ENCODE measurements at places on chromosomes 6 and 20. TPM values are rescaled to one million over a fixed set of nuclear protein-coding genes. Genes with fewer than 3 reads are reported as not detected.

- H3K36me3 ChIP-seq, result no peaks in the 10 kb centered on the region
- no peaks in the 10 kb centered on the region for H3K27me3 ChIP-seq
- peak; percentile 50 for DNase-seq
- H3K4me3 ChIP-seq, result no peak overlapping the region
- peaks cover 2% of the 10 kb centered on the region for H3K4me1 ChIP-seq
These were observed 31.7 kb upstream of the RAB22A start for GRCh38 chr20:58277578-58278472.

DNA sequence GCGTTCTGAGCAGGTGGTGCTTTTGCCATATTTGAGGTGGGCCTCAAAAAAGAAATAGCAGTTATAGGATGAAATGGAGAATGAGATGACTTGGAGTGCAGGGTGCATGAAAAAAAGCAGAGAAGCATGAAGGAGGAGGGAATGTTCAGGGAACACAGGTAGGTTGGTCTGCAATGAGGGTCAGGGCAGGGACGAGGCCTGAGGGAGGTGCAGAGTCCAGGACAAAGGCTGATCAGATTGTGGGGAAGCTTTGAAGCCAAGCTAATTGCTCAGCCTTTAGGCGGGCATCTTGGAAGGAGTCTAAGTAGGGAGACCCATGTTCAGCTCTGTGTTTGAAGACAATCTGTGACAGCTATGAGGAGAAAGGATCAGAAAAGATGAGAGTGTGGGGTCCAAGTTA is 12.0 kb downstream of the TRAM2 start:
- DNase-seq, result no peak
- H3K27ac ChIP-seq, result no peak overlapping the region
- H3K36me3 ChIP-seq, result no peaks in the 10 kb centered on the region
- H3K27me3 ChIP-seq, result no peaks in the 10 kb centered on the region

- H3K27ac ChIP-seq, result no peak overlapping the region
- H3K36me3 ChIP-seq, result peaks cover 1% of the 10 kb centered on the region
- H3K4me3 ChIP-seq, result no peak overlapping the region
- DNase-seq, result peak; percentile 66
- no peaks in the 10 kb centered on the region for H3K27me3 ChIP-seq
- H3K4me1 ChIP-seq, result no peaks in the 10 kb centered on the region
These were observed 45.8 kb downstream of the AHI1 start for GRCh38 chr6:135451617-135452190.

DNA sequence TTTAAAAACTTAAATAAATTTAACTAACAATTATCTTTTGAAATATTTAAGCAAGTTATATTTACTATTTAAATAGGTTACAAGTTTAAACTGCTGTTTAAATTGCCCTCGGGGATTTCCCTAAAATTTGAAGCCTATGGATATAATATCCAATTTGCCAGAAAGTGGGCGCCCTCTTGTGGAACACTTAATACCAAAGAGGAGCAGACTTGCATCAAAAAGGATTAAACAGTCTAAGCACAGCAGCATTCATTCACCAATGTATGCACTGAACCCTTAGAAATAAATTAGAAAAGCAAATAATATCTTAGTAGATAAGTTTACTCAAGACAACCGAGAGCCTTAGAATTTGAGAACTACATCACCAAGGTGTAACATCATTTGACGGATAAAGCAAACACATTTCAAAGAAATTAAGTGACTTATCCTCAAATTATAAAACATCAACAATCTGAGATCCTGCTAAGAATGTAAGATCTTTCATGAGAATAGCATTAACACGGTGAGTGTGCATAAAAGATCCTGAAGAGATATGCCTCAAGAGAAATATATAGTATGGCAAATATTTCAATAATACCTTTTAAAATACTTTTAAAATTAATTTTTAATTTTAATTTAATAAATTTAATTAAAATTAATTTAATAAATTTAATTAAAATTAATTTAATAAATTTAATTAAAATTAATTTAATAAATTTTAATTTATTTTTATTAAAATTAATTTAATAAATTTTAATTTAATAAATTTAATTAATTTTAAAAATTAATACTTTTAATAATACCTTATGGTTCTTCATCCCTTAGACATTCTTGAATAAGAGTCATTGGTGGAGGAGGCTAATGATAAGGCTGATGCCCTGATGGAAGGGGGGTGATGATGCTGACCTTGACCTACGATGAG is 11.5 kb upstream of the MEP1A start:
- H3K4me3 ChIP-seq, result no peak overlapping the region
- H3K27ac ChIP-seq, result no peak overlapping the region
- H3K4me1 ChIP-seq, result no peaks in the 10 kb centered on the region
- H3K36me3 ChIP-seq, result no peaks in the 10 kb centered on the region
- peak; percentile 84 for DNase-seq

DNA sequence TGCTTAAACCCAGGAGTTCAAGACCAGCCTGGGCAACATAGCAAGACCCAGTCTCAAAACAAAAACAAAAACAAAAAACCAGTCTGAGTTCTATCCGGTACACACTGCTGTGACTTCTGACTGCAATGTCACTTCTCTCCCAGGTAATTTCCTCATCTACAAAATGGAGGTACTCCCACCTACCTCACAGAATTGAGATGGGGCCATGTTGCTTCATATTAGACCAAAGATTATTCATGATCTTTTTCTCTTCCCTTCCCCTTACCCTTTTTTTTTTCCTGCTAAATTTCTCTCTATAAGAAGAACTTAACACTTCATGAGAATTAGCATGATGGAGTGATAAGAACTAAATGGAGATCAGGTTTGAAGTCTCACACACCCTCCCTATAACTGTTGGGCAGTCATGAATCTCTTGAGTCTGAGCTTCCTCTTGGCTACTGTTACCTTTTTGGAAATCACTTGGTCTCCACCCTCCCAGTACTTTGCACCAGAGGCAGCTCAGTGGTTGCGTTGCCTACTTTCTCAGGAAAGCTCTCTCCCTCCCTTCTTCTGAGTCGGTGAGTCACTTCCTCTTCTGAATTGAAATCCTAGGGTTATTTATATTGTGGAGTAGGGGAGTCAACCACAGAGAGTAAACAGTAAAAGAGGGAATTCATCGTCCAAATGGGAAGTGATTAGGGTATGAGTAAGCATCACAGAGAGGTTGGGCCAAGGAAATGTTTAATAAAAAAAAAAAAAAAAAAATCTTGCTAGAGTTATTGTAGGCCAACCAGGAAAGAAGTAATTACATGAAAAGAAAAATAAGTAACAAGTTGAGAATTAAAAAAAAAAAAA is 59.9 kb upstream of the MAP7 start:
- peak overlapping the region; percentile 78 for H3K27ac ChIP-seq
- no peaks in the 10 kb centered on the region for H3K36me3 ChIP-seq
- H3K4me3 ChIP-seq, result no peak overlapping the region
- peaks cover 10% of the 10 kb centered on the region for H3K4me1 ChIP-seq
- no peaks in the 10 kb centered on the region for H3K27me3 ChIP-seq
- peak; percentile 32 for DNase-seq

DNA sequence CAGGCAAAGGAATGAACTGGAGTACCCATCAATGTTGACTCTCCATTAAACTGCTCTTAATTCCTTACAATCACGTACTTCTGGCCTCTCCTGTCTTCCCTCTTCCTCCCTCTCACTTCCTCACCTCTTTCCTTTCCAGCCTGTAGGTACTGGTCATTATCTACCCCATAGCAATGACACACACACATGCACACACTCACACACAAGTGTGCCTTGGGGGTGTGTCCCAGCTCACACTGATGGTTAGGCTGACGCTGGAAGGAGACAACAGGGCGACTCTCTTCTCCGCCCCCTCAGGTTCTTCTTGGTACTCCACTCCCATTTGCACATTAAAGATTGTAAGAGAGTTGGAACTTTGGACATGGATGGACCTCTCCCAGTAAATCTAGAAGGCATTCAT is 14.0 kb upstream of the SERPINB9 start:
- peaks cover 6% of the 10 kb centered on the region for H3K4me1 ChIP-seq
- H3K4me3 ChIP-seq, result no peak overlapping the region
- no peak for DNase-seq
- no peak overlapping the region for H3K27ac ChIP-seq
- H3K27me3 ChIP-seq, result no peaks in the 10 kb centered on the region

DNA sequence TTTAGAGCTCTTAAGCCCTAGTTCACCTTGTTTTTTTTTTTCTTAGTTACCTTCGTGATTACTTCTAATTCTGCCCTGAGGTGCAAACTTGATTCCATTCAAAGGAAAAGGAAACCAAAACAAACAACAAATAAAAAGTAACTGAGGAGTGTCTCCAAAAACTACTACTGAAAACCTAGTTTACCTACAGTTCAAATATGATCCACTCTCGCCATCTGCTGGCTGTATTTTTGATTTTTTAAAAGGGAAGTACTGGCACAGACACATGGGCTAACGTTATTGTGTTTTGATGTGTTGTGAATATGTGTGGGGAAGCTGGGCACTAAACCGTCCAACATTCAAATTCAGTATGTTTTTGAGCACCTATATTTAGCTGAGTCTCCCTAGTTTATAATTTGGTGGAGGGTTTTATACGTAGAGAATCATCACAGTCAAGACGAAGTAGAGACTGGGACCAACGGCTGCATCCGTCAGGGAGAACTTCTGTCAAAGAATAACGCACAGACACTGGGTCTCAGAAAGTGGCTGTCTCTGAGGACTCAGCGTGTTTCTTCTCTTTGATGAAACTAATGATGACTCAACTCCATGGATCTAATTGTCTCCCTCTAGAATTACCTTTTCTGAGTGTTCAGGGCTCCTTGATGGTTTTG is 373.5 kb upstream of the BTBD3 start:
- no peak overlapping the region for H3K27ac ChIP-seq
- DNase-seq, result peak; percentile 39
- no peak overlapping the region for H3K4me3 ChIP-seq
- H3K4me1 ChIP-seq, result no peaks in the 10 kb centered on the region
- H3K27me3 ChIP-seq, result no peaks in the 10 kb centered on the region

DNA sequence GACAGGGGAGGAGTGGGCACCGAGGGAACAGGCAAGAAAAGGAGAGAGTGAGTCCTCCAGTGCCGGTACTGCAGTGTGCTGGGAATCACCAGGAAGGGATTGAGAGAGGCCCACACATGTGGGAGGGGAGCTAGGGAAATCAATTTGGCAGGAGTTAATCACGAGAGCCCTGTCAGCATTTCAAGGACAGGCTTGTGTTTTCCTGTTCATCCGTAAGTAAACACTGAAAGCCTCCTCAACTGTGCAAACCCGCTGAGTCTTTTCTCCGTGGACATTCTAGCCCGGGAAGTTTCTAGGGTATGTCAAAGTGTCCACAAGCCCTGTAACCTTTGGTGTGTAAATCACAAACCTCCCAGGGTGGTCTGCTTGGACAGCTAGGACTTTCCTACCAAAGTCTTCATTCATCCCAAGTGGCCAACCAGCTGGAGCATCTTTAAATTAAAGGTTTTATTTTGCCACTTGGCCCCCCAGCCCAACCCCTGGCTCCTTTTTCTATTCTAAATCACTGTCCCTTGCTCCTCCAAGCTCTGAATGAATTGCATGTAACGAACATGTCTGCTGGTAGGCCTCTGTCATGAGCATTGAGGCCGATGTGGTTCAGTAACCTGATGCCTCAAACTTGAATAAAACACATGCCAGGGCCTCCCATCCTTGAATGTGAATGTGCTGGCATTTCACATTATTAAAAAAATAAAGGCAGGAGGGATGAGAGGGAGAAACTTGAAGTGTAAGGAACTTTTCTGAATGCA is 149.1 kb downstream of the ZNF217 start:
- no peak overlapping the region for H3K4me3 ChIP-seq
- H3K27ac ChIP-seq, result no peak overlapping the region
- H3K27me3 ChIP-seq, result no peaks in the 10 kb centered on the region
- H3K4me1 ChIP-seq, result peaks cover 6% of the 10 kb centered on the region

- H3K4me1 ChIP-seq, result no peaks in the 10 kb centered on the region
- no peak overlapping the region for H3K27ac ChIP-seq
- no peaks in the 10 kb centered on the region for H3K27me3 ChIP-seq
- H3K4me3 ChIP-seq, result no peak overlapping the region
- H3K36me3 ChIP-seq, result no peaks in the 10 kb centered on the region
- DNase-seq, result no peak
These were observed 88.4 kb downstream of the ZDHHC14 start for GRCh38 chr6:157469378-157469777.

DNA sequence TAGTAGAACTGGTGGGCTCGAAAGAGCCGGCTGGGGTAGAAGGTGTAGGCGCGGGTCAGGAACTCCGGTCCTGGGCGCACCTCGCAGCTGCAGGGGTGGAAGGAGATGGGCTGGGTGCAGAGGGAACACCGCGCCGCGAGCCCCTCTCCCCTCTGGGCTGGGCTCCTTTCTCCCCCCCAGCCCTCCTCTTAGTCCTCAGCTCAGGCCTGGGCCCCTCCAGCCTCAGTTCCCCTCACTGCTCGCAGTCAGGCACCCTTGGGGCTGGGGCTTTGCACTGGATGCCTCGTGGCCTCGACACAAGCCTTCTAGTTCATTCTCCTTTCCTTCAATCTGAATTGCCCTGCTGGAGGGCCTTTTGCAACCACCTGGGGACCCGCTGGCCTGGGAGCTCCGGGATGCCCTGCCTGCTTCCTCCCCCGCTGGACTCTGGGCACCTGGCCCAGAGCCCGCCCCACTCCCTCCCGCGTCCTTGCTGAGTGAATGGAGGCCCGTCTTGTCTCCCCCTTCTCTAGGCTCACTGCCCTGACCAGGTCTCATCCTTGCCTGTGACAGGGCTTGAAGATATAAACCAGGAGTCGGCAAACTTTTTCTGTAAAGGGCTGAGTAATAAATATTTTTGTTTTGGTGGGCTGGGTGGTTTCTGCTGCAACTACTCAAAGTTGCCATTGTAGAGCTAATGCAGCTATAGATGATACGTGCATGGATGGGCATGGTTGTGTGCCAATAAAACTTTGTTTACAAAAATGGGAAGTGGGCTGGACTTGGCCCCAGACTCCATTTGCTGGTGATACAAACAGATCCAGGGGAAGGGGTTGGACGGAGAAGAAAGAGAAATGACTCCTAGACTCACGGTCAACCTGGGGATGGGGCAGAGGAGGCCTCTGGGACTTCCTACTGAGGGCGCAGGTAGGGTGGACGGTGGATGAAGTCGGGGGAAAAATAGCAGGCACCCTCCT is 47.3 kb downstream of the APCDD1L start:
- no peak overlapping the region for H3K27ac ChIP-seq
- H3K36me3 ChIP-seq, result no peaks in the 10 kb centered on the region
- no peaks in the 10 kb centered on the region for H3K27me3 ChIP-seq
- peak; percentile 47 for DNase-seq
- no peak overlapping the region for H3K4me3 ChIP-seq

DNA sequence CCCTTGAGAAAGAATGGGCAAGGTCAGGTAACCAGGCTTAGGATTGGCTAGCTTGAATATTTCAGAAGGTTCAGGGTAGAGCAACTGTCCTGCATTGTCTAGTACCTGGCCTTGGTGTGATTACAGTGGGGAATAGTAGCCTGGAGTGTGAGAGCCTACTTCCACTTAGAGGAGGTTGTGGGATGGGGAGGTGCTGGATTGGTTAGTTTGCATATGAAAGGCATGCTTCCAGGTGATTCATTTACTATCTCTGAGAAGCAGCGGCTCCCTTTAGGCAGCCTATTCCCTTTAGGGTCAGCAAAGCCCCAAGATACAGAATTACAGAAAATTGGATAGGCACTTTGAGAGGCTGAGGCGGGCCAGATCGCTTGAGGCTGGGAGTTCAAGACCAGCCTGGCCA is 25.0 kb upstream of the SCGN start:
- no peaks in the 10 kb centered on the region for H3K4me1 ChIP-seq
- H3K27me3 ChIP-seq, result no peaks in the 10 kb centered on the region
- DNase-seq, result no peak

GRCh38 chr6:13735031-13735430 is 23.4 kb upstream of the RANBP9 start:
- no peak overlapping the region for H3K4me3 ChIP-seq
- no peaks in the 10 kb centered on the region for H3K4me1 ChIP-seq
- H3K27ac ChIP-seq, result no peak overlapping the region

SPATS1 gene
- 3.3 TPM for total RNA-seq

MUC22 gene
- total RNA-seq, result 0.11 TPM

QKI gene
- 136 TPM for total RNA-seq

All from lung (tissue), 17 donors.